ENCODE measurements at places on chromosomes 2 and 18.

DNA sequence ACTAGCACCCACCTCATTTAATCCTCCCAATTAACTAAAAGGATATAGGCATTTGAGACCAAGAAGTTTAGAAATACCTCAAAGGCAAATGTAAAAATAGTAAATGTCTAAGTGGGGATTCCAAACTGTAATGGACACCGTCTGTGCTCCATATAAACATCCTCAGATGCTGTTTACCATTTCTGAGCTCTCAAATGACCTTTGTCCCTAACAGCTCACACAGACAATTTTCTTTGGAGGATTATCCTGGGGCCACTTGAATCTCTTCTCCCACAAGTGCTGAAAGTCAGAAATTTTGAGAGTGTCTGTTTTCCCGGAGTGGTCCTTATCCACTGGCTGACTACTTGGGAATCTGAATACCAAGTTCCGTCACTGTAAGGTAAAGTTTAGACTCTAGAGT is 1418.9 kb downstream of the LRP1B start:
- no peak for DNase-seq

DNA sequence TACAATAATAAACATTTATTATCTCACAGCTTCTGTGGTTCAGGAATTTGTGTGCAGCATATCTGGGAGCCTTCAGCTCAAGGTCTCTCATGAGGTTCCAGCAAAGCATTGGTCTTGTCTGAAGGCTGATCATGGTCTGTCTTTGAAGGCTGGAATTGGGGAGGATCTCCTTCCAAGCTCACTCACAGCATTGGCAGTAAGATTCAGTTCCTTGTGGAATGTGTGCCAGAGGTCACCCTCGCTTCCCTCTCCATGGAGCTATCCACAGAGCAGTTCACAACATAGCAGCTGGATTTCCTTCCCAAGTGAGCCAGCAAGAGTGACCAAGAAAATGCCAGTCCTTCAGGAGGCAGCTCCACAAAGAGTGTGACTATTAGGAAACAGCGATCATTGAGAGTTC is 202.2 kb upstream of the ST6GAL2 start:
- no peak for DNase-seq

GRCh38 chr18:3260995-3261372 is 949 bp upstream of the MYL12B start:
- DNase-seq, result no peak

DNA sequence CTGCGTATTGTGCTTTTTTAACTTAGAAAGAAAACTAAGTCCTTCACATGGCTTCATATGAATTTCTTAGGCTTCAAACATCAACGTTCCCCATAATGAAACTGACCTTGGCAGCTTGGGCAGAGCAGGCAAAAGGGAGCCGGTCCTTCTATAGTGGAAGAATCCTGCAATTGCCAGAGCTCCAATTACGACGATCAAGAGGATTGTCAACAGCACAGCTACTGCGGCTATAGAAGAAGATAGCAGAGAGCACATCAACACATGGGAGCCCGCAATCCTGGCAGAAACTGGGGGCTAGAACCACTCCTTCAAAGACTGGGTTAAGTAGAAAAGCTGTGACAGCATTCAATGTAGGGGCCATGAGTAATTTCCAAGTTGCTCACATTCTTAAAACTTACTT is 69.8 kb downstream of the DHRS9 start:
- DNase-seq, result no peak

- no peak for DNase-seq
Observed at GRCh38 chr2:37659723-37660122, 11.7 kb downstream of the CDC42EP3 start.

DNA sequence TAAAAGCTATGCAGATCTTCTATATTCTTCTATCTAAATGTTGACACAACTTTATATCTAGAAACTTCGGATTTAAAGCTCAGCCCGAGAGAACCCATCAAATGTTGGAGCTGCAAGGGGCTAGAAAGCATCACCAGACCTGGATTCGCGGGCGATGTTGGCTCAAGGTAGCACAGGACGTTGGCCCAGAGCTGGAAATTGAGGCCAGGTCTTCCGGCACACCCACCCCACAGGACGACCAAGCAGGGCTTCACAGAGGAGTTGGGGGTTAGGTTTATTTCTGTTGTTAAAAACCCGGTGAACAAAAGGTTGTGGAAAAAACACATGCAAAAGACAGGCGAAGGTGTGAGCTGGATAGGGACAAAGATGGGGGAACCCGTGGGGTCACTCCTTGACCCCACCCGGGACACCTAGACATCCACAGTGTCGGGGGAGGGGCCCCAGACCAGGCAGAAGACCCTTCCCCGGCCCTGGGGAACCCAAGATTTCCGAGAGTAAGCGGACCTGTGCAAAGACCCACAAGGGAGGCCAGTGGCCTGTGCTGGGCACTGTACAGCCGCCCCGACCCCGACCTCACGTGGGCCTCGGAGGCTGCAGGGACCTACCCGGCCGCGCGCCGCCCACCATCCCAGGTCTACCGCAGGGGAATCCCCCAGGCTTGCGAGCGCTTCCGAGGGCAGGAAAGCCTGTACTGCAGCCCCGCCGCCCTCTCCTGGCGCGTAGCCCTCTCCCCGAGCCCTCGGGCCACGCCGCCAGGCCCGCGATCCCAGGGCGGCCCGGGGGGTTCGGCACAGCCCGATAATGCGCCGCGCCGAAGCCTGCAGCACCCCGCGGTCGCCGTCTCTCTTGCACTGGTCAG is 1.8 kb upstream of the AGBL5 start:
- no peak for DNase-seq

- DNase-seq, result no peak
Observed at GRCh38 chr2:201180010-201180409, 2.9 kb upstream of the CASP10 start.

DNA sequence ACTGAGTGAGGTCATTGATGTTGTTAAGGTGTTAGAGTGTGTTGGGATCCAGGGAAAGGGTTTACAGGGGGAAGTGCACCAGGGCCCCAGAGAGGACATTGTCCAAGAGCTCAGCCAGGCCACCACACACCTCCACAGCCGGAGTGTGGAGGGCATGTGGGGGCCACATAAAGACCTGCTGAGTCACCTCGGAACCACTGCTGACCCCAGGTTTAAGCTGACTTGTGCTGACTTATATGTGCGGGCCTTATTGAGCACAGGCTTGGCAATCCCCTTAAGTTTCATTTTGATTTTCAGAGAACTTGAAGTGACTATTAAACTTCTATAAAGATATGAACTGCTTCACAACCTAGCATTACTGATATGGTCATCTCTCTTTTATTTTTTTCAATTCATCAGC is 166.2 kb upstream of the MAP3K20 start:
- no peak for DNase-seq

GRCh38 chr2:201949927-201950246 is 83.8 kb upstream of the FZD7 start:
- DNase-seq, result no peak

GRCh38 chr2:21361384-21361783 is 237.6 kb downstream of the TDRD15 start:
- no peak for DNase-seq

GRCh38 chr18:74265546-74266098 is 26.1 kb downstream of the CYB5A start:
- no peak for DNase-seq

DNA sequence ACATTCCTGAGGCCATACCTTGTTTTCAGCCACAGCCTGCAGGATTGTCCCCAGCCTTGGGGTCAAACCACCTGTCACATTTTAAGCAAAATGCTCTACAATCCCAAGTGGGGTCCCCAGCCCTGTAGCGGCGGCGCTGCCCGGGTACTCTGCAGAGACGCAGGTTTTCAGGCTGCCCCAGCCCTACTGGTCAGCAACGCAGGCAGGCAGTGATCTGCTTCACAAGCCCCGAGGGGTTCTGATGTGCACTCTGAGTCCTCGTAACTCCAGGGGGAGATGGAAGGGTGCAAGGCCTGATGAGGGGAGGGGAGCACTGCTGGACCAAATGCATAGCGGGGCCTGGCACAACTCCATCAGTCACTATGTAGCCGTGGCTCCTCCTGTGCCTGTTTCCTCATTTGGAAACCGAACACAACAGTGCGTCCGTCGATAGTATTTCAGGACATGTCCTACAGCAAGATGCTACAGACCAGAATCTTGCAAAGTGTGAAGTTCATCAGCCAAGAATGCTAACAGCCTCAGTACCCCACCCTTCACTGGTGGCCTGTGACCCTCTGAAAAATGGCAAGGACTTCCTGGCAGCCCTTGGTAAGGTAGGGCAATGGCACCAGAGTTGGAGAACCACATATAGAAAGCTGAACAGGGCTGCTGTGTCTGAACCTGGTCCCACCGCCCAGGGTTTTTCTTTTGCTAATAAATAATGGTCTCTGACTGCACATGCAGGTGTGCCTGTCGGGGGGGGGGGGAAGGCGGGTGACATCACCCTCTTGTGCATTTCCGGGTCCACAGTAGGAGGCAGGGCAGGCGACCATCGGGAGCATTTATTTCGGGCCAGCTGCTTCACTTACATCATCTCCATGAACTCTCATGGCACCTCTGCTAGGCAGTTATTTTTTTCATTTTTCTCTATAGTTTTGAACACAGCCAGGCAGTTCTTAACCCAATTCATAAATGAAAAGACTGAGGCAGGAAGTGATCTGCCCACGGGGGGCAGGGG is 50.6 kb upstream of the TFCP2L1 start:
- no peak for DNase-seq

- no peak for DNase-seq
Observed at GRCh38 chr2:169095621-169096105, 26.3 kb downstream of the DHRS9 start.

DNA sequence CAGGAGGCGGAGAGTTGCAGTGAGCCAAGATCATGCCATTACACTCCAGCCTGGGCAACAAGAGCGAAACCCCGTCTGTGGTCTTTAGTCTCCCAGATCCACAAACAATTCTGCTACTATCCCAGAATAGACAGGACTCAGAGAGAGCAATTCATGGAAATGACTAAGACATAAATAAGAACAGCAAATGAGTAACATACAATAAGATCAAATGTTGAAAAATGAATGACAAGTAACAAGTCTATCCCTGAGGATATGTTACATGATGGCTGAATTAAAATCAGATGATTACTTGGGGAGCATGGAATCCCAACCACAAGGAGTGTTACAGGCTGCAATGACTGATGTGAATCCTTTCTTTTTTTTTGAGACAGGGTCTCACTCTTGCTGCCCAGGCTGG is 10.3 kb downstream of the ARL5A start:
- DNase-seq, result no peak

- DNase-seq, result no peak
Observed at GRCh38 chr2:101478181-101479001, 3.5 kb upstream of the RFX8 start.

DNA sequence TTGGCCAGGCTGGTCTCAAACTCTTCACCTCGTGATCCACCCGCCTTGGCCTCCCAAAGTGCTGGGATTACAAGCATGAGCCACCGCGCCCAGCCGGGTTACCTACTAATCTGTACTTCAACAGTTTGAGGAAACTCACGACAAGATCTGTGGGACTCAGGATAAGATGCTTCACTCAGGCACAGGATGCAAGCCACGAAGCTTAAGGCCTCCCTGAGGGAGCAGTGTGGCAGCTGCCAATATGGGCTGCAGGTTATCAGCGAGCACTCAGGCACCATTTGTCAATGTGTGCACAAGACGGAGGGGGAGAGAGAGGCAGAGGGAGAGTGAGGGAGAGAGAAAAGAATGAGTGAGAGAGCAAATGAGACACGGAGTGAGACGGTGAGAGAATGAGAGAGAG is 173.6 kb upstream of the RAB6C start:
- no peak for DNase-seq

DNA sequence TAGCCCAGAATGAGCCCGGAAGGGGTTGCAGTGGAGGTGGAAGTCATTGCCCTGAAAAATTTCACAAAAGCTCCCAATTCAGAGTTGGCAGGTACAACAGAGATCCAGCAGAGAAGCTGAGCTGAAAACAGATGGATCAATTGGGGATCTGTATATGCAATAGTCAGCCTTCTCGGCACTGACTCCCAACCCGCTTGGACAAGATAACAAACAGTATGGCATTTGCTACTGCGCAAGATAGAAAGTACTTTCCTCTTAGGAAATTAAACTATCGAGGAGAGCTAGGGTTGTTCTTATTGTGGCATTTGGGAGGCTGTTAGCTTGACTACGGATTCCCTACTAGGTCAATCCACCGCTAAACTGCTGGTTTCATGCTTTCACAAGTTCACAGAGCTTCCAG is 11.6 kb upstream of the IER3IP1 start:
- DNase-seq, result no peak

DNA sequence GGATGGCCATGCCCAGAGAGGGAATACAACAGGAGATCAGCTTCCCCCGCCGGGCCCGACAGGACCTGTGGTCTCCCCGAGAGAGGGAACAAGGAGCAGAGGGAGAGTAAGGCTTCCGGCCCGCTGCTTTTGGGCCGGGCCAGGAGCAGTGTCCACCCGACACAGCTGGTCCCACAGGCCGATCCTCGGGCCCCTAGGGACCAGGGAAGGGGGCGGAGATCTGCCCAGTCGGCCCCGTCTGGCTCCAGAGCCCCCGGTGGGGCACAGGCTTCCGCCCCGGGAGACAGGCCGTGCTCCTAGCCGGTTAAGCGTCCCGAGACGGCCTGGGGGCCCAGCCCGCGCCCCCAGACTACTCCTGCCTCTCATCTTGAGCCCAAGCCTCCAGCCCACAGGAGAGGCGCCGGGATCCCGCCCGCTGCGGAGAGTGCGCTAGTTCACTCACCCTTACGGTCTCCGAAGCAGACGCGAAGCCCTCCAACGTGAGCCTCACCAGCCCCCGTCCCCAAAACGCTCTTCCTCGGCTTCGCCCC is at the start of gene MCFD2:
TSS of gene MCFD2 (minus strand) at position 526 of the 530 bp plus-strand sequence. CDS start 6,635 bp downstream, outside the sequence.
- no peak for DNase-seq

DNA sequence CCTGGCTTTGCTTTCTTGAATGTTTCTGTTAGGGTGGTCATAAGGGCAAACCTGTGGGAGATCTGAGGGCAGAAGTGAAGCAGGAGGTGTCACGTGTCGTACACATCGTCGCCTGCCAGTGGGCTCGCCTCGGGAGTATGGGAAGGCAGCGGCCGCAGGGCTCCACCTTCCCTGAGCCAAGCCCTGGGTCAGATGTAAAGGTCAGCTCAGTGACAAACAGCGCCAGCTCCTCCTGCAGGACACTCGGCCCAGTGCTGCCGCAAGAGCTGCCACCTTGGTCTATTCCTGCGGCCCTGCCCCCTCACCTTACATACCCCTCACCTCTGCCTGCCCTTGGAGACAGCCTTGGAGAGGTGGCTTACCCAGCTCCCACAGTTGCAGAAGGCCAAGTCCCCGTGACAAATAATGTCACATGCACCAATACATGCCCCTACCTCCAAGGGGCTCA is 64.2 kb downstream of the PSMG2 start:
- no peak for DNase-seq

DNA sequence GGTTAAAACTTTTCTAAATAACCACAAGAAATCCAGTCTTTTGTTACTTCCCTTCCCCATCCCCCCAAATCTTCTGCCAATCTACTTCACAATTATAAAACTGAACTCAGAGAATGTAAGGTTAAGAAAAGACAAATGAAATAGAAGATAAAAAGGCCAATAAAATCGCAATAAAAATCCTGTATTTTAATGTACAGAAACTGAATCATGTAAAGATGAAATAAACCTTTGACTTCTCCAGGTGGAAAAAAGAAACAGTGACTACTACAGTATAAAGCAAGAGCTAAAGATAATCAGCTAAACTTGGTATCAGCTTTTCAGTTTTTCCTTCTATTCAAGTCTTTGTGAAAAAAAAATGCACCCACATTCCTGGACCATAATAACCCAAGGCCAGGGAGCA is 1.7 kb downstream of the SYT4 start:
- DNase-seq, result no peak

GRCh38 chr2:112712903-112713584 is 7.8 kb upstream of the NT5DC4 start:
- DNase-seq, result no peak

Data from posterior cingulate gyrus (tissue), 11 donors.